Type B pancreatic cell (in vitro differentiated cells): ENCODE measurements at places on chromosomes 12 and 14. TPM values are rescaled to one million over a fixed set of nuclear protein-coding genes. Genes with fewer than 3 reads are reported as not detected.

- H3K27ac ChIP-seq: peak overlapping the region; percentile 12
- peak overlapping the region; percentile 21 for H3K4me3 ChIP-seq
- H3K36me3 ChIP-seq: peaks cover 9% of the 10 kb centered on the region
- H3K4me1 ChIP-seq: peaks cover 41% of the 10 kb centered on the region
Observed at GRCh38 chr12:57234571-57235016, 5.1 kb downstream of the SHMT2 start.

DNA sequence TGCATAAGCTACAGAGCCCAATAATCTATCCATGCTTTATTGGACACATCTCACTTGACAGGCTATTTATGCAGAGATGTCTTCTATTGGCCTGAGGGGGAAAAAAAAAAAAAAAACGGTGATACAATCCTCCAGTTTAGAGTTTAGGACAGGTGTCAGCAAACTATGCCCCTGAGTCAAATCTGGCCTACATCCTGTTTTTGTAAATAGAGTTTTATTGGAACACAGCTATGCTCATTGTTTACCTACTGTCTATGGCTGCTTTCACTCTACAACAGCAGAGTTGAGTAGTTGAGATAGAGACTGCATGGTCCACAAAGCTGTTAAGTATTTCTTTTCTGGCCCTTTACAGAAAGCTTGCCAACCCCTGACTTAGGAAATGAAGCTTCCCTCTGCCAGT, 403.1 kb downstream of the C12orf75 start:
- no peak overlapping the region for H3K4me3 ChIP-seq
- no peak overlapping the region for H3K27ac ChIP-seq
- peaks cover 3% of the 10 kb centered on the region for H3K4me1 ChIP-seq
- H3K27me3 ChIP-seq: peaks cover 35% of the 10 kb centered on the region
- no peaks in the 10 kb centered on the region for H3K36me3 ChIP-seq
- DNase-seq: no peak

DNA sequence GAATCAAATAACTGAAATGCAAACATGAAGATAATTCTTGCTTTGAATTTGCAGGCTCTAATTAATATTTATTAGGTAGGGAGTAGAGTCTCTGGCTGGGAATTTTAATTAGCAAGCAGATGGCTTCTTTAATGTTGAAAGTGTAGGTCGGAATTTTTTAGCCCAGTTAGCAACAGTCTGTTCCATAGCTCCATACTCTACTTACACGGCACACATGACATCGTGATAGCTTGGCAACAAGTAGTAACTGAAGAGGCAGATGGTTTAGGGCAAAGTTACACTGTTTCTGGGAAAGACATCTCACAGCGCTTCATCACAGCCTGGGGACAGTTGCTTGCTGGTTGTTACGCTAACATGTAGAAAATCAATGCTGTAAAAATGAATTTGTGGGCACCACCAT, 710.7 kb downstream of the GALC start:
- no peak overlapping the region for H3K27ac ChIP-seq
- no peak for DNase-seq
- peaks cover 4% of the 10 kb centered on the region for H3K4me1 ChIP-seq

DNA sequence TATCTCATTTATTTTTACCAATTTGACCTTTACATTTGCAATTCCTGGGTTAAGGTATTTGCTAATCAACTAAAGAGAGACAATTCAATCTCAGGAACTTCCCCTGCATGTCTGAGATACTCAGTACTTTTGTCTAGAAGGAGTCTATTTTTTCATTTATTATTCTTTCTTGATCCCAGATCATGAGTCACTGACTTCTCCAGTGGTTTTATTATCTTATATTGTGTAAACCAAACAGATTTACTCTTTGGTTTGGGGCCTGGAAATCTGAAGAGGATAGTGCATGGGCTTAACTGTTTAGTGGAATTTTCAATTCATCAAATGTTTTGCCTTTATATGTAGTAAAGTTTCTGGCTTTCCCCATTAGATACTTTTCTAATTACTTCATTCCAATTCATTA, 185.4 kb downstream of the ALG10B start:
- DNase-seq: no peak
- no peak overlapping the region for H3K27ac ChIP-seq

DNA sequence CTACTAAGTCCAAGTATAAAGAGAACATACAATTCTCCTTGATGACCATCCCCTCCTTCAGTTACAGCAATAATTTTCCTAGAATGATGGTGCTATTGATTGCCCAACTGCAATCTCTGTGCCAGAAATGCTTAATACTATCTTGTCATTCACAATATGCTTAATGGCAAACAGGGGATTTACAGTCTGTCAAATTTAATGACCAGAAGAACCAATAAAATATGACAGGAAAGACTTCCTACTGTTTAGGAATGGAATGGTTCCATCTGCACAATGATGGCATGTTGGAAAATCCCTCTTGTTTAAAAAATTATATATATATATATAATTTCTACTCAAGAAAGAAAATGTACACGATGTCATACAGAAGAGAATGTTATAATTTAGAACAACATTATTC, 623.2 kb downstream of the CCER1 start:
- H3K36me3 ChIP-seq: no peaks in the 10 kb centered on the region
- no peaks in the 10 kb centered on the region for H3K27me3 ChIP-seq
- H3K27ac ChIP-seq: no peak overlapping the region
- no peak overlapping the region for H3K4me3 ChIP-seq
- H3K4me1 ChIP-seq: no peaks in the 10 kb centered on the region
- no peak for DNase-seq

DNA sequence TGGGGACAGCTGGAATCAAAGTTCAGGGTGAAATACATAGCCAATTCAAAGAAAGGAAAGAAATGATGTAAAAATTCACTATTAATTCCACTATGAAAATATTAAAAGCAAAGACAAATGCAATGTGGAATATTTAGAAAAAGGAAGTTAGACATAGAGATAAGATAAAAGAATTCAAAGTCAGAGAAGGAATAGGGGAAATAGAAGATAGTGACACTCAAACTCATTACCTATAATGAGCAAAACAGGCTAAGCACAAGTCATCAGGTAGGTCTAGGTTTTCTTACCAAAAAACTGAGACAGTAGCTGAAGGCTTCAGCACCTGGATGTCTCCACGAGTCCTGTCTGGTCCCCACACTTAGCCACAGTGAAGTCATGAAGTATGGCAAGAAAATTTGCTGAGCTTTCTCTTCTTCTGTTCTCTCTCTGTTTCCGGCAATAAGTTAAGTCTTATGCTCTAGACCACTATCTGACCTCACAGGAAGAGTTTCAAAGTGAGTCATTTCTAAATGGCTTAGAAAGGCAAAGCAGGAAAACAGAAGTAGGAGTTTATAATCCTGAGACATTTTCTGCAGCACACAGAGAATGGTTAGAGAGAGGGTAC, at the start of gene C3AR1:
TSS of gene C3AR1 (minus strand) at position 369 of the 604 bp plus-strand sequence. CDS start 6,174 bp downstream, outside the sequence.
- H3K27ac ChIP-seq: no peak within 1 kb of the TSS
- H3K27me3 ChIP-seq: no peaks in the 10 kb centered on the region
- no peak for DNase-seq
- no peaks in the 10 kb centered on the region for H3K36me3 ChIP-seq
- H3K4me3 ChIP-seq: no peak within 1 kb of the TSS

DNA sequence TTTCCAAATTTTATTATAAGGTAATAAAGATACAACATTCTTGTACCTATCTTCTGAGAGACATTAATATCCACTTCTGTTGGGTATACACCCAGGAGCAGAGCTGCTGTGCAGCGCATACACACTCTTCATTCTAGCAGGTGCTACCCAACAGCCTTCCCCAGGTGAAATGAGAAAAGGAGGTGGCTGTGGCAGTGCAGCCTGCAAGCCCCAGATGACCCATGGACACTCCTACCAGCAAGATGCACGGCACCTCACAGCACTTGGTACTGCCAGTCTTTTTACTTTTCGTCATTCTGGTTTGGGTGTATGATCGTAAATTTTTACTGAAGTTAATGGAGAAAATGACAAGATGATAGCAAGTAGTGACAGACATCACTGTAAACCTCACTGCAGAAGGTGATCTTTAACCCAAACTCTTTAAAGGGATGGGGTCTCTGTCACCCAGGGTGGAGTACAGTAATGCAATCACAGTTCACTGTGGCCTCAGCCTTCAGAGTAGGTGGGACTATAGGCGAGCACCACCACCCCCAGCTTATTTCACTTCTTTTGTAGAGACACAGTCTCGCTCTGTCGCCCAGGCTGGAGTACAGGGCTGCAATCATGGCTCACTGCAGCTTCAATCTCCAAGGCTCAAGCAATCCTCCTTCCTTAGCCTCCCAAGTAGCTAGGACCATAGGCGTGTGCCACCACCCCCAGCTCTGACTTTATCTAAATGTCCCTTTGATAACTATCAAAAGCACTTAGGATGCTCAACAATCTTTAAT, 26.5 kb downstream of the VPS37B start:
- H3K4me1 ChIP-seq: peaks cover 38% of the 10 kb centered on the region
- DNase-seq: no peak
- H3K36me3 ChIP-seq: peaks cover 21% of the 10 kb centered on the region
- no peaks in the 10 kb centered on the region for H3K27me3 ChIP-seq
- peak overlapping the region; percentile 36 for H3K27ac ChIP-seq
- H3K4me3 ChIP-seq: no peak overlapping the region

- peaks cover 18% of the 10 kb centered on the region for H3K4me1 ChIP-seq
- H3K36me3 ChIP-seq: no peaks in the 10 kb centered on the region
- peaks cover 57% of the 10 kb centered on the region for H3K27me3 ChIP-seq
- no peak overlapping the region for H3K27ac ChIP-seq
- DNase-seq: no peak
- no peak overlapping the region for H3K4me3 ChIP-seq
Observed at GRCh38 chr12:94792693-94793092, 142.3 kb upstream of the TMCC3 start.

GRCh38 chr14:48665077-48665784, 920.9 kb downstream of the RPS29 start:
- H3K4me3 ChIP-seq: no peak overlapping the region
- no peak overlapping the region for H3K27ac ChIP-seq

DNA sequence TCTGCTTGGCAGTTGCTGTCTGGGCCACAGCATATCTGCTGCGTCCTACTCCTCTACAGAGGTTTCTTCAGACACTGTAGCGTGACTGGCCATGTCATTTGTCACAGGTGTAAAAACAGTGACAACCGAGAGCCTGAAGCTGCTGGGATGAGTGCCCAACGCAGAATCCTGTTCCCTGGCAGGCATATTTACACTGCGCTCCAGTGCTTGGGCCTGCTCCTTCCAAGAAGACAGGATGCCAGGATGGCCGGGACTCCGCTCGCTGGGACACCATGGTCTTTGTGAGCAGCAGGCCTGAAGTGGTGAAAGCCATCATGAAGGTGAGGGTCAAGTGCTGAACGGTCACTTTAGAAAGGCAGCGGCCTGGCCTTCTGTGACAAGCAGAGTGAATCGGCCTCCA, 171.4 kb downstream of the EMP1 start:
- H3K4me3 ChIP-seq: no peak overlapping the region
- H3K36me3 ChIP-seq: peaks cover 6% of the 10 kb centered on the region
- peaks cover 28% of the 10 kb centered on the region for H3K27me3 ChIP-seq
- H3K27ac ChIP-seq: no peak overlapping the region
- no peaks in the 10 kb centered on the region for H3K4me1 ChIP-seq

- no peak overlapping the region for H3K27ac ChIP-seq
- no peak overlapping the region for H3K4me3 ChIP-seq
- no peaks in the 10 kb centered on the region for H3K4me1 ChIP-seq
Observed at GRCh38 chr14:79178719-79179118, 1008.5 kb downstream of the NRXN3 start.

DNA sequence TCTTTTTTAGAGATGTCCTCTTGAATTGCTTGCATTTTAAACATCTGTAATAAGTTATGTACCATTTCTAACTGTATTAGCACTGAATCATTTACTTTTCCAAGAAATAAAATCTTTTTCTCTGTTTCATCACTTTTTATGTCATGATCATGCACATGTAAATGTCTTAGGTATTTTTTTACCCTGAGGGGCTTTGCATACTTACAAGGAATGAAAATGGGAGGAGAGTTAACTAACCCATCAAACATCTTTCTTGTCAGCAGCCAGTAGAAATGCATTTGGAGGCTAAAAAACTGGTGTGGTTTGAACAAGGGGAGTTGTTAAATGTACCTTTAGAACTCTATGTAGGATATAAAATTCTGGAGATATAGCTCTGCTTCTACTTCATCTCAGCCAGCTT, 1080.3 kb downstream of the GALC start:
- no peaks in the 10 kb centered on the region for H3K4me1 ChIP-seq
- no peaks in the 10 kb centered on the region for H3K27me3 ChIP-seq
- H3K36me3 ChIP-seq: no peaks in the 10 kb centered on the region
- H3K27ac ChIP-seq: no peak overlapping the region

GRCh38 chr12:124458992-124459851, 108.2 kb downstream of the NCOR2 start:
- H3K4me1 ChIP-seq: peaks cover 31% of the 10 kb centered on the region
- DNase-seq: no peak
- peaks cover 29% of the 10 kb centered on the region for H3K36me3 ChIP-seq
- H3K27ac ChIP-seq: peak overlapping the region; percentile 68
- H3K27me3 ChIP-seq: no peaks in the 10 kb centered on the region
- no peak overlapping the region for H3K4me3 ChIP-seq

- no peak overlapping the region for H3K27ac ChIP-seq
- H3K4me1 ChIP-seq: no peaks in the 10 kb centered on the region
- no peaks in the 10 kb centered on the region for H3K27me3 ChIP-seq
- no peak overlapping the region for H3K4me3 ChIP-seq
- no peaks in the 10 kb centered on the region for H3K36me3 ChIP-seq
Observed at GRCh38 chr12:77238335-77238734, 173.0 kb upstream of the E2F7 start.

GRCh38 chr12:5535541-5535940, 103.6 kb downstream of the NTF3 start:
- H3K36me3 ChIP-seq: no peaks in the 10 kb centered on the region
- no peaks in the 10 kb centered on the region for H3K4me1 ChIP-seq
- peaks cover 33% of the 10 kb centered on the region for H3K27me3 ChIP-seq
- no peak overlapping the region for H3K4me3 ChIP-seq
- H3K27ac ChIP-seq: no peak overlapping the region

DNA sequence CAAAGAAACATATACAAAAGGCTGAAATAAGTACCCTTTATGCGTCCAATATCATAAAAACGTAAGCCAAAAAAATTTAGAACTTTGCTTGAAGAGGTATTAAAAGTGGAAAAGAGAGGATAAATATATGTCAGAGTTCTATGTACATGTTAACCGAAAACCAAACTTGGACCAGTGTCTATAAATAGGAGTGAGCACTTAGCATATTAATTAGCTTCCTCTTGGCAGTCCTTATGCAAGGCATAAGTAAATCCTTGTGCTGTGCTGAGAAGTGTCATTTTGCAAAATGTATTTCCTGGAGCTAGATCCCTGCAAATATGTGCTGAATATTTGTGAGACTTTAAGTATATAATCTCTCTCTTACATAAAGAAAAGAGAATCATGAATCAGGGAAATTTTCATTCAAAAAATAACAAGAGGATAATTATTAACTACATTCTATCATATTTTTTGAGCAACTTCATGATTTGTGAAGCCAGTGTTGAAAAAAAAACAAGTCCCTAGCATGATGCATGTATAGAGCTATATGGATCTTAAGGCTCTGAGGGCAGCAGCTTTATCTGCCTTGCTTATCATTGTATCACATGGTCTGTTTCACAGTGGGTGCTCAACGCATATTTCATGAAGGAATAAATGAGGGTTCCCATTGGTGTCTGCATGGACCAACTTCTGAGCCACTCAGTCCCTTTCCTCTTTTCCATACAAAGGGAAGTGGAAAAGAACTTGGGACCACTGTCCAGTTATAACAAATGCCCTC, 326.1 kb downstream of the PDZRN4 start:
- H3K27ac ChIP-seq: no peak overlapping the region
- peaks cover 8% of the 10 kb centered on the region for H3K4me1 ChIP-seq
- no peaks in the 10 kb centered on the region for H3K36me3 ChIP-seq
- H3K4me3 ChIP-seq: no peak overlapping the region
- DNase-seq: no peak

SLCO1A2 gene
- total RNA-seq: 0.82 and 10.7 TPM in 2 replicates

WSCD2 gene
- 5.0 and 72.9 TPM in 2 replicates for total RNA-seq

NKX2-1 gene
- total RNA-seq: 7.4 and 9.3 TPM in 2 replicates

KRT71 gene
- 0.50 TPM in 1 of 2 replicates, not detected in the other for total RNA-seq

GLT8D2 gene
- 0.59 and 19.8 TPM in 2 replicates for total RNA-seq

CCDC196 gene
- total RNA-seq: not detected in 2 replicates
